CMK (cell line): ENCODE measurements at places on chromosomes 6 and 20.

DNA sequence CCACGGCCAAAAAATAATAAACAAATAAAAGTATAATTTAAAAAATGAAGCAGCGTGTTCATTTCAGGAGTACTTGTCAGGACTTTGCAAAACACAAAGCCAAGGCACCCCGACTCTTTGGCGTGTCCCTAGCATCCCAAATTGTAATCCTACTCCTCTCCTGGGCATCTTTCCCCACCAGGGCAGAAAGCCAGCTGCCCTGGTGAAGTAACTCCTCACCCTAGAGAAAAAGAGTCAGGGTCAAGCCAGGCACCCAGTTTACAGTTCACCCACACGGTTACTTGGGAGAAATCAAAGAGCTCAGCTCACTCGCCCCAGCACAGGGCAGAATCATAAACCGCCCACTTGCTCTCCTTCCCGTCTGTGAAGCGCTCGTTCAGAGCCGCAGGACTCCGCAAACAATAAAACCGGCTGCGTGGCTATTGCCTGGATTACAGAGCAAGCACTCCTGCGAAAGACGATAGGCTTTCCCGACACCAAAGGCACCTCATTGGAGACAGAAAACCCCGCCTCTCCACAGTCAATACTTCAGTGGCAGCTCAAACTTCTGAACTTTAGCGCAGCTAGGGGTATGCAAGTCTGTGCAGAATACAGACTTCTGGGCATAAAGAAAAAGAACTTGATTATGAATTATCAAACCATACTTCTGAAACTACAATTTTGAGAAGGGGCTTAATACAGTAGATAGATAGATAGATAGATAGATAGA is 73.0 kb upstream of the NHSL1 start:
- DNase-seq = no peak

GRCh38 chr20:5511930-5512329 is 195.2 kb upstream of the PROKR2 start:
- DNase-seq = no peak

GRCh38 chr20:3560578-3560977 is 89.8 kb downstream of the ATRN start:
- no peak for DNase-seq

DNA sequence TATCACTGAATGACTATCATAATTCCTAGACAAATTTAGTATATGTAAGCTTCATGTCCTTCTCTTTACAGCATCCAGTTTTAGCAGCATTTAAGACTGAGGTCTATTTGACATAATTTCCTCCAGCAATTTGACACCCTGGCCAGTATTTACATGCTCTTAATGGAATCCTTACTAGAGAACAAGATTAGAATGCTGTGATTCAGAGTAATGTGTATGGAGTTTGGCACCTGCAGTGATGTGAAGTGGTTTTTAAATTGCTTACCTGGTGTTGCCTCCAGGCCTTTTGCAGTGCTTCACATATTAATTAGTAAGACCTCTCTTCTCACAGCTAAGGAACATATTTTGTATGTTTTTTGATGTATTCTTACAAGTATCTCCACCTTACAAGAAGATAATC is 9.8 kb downstream of the NKX2-4 start:
- DNase-seq = no peak

GRCh38 chr20:60000271-60001042 is 42.2 kb downstream of the CDH26 start:
- no peak for DNase-seq

- DNase-seq = no peak
Measured at GRCh38 chr6:21061892-21062291, 527.6 kb downstream of the CDKAL1 start.

DNA sequence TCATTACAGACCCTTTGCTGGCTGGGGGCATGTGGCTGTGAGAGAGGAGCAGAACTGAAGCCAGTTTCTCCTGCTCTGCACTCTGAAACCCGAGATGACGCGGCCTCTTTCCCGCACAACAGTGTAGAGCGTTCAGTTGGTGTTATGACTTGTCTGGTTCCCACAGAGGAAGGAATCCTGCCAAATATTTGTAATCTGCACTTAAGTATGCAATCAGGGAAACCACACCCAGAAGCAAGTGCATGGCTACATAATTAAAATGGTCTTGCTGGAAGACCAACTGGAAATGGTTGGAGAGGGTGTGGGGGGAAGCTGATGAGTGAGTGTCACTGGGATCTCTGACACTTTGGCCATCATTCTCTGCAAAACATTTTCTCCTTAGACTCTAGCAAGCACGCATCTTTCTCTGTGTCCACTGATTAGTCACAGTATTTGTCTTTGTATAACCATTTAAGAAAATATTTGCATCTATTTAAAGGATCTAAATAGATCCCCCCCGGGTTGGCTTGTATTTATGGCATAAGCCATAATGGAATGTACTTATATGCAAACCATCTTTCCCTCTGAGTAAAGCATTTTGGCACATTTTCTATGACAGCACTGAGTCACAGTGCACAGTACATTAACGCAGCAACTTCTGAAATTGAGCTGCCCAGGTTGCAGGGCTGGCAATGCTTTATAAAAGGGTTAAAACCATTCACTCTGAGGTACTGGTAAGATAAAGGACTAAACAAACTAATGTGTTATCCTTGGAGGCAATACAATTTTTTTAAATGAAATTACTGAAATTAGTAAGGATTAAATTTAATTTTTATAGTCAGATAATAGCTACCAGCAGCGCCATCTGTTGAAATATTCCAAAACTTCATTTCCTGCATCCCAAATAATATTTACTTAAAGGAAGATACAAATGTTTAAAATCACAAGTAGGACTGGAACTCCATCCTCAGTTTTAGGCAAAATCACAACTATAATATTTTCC is 76.7 kb downstream of the FOXC1 start:
- no peak for DNase-seq

DNA sequence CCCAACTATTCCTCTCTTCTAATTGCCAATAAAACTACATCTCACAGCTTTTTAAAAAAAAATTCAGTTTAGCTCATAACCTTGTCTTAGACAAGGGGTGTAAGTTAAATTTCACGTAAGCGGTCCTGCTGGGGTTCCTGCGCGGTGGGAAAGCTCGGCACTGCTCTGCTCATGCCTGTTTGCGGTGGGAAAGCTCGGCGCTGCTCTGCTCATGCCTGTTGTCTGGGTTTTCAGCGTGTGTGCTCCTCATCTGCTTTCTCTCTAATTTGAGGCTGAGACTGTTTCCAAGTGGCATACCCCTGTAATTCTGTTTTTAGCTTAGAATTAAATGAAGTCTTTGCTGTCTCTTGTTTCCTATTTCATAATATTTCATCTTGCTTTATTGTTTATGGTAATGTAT is 18.6 kb downstream of the ARID1B start:
- DNase-seq = no peak

DNA sequence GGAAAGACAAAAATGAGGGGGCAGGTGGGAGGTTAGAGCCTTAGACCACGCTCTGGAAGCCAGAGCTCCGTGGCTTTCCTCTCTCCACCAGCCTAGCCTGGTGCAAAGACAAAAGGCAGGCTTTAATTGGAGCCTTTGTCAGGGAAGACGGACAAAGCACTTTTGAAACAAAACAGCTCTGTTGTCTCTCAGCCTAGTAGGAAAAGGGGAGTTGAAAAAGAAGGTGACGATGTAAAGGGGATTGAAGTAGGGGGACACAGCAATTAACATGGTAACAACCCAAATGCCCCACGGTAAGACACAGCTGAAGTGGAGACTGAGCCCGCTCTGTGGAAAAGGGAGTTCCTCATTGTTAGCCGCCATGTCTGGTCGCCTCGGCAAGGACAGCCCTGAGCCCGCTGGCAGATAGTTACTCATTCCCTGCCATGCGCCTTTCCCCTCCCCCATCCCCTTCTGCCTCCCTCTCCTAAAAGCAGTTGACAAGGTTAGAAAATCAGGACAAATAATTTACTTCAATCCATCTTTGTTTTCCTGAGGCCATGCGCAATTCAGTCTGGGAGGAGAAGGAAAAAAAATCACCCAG is 93.0 kb downstream of the TCP11 start:
- no peak for DNase-seq

- no peak for DNase-seq
Measured at GRCh38 chr6:108117427-108118358, 43.2 kb upstream of the OSTM1 start.

DNA sequence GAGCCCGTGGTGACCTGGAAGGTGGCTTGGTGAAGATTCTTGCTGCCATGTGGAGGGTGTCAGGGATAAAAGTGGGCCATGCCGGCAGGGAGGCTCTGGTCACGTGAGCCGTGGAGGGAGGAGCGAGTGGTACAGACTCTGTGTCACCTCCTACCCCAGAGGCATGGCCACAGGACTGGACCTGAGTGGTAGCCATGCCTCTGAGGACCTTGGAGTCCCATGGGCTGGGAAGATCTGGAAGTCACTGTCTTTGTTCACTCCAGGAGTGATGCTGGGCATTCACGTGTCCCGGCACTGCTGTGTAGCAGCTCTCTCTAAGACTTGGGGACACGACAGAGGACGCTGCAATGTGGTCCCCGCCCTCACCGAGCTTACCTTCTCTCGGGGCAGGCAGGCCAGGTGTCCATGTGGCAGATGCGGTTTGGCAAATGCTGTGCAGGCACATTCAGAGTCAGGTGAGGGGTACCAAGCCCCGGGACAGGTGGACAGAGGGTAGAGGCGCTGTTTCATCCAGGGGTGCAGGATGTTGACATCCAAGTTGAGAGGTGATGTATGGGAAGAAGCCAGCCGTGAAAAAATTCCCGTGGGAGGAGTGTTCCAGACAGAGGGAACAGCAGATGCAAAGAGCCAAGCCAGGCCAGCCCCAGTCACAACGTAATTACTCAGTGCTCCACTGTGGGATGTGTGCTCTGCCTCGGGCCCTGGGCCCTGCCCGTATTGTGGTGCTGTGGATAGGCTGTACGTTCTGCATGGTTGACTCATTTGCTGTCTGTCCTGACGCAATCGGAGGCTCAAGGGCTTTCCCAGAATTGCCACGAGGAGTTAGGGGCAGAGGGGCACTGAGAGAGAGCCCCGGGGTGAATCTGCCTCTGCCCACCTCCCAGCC is 307.8 kb downstream of the TAF4 start:
- no peak for DNase-seq

DNA sequence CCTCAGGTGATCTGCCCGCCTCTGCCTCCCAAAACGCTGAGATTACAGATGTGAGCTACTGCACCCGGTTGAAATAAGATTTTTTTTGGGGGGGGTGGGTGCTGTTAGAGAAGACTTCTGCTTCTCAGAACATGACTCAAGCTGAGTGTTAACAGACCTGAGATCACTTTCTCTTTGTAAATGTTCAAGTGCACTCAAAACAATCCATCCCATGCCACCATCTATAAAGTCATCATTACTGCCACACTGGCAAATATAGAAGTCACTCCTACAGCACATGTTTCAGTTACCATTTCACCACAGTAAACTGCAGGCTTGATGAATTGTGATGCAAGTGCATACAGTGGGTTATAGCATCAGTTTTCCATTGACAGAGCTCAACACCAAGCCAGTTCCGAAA is 9.0 kb downstream of the VPS16 start:
- DNase-seq = no peak

GRCh38 chr6:134714679-134715078 is 235.2 kb downstream of the ALDH8A1 start:
- no peak for DNase-seq

DNA sequence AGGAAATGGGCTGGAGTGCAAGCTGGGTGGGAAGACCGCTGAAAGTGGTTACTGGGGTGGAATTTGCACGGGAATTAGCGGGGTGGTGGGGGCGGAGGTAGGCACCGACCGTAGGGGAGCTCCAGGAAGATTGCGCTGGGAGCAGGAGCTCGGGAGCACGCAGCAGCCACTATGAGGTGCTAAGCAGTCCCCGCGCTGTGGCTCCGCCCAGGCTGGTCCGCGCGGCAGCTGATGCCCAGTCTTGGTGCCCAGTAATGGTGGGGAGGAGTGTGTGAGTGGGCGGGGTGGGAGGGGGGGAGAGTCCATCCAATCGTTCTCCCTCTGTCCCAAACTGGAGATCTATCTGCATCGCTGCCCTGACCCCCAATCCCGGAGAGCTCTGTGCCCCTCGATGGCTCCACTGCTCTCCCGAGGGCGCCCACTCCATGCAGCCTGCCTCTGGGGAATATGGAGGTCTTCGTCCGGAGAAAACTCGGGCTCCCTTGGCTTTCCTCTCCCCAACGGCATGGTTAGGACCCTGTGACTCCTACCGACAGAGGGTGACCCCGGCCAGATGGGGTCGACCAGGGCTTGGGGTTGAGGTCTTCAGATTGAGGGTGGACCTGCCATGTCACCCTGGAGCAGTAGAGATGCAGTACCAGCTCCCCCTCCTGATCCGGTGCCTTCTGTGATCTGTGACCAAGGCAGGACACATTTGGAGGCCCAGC is 5.3 kb downstream of the TP53TG5 start:
- no peak for DNase-seq

DNA sequence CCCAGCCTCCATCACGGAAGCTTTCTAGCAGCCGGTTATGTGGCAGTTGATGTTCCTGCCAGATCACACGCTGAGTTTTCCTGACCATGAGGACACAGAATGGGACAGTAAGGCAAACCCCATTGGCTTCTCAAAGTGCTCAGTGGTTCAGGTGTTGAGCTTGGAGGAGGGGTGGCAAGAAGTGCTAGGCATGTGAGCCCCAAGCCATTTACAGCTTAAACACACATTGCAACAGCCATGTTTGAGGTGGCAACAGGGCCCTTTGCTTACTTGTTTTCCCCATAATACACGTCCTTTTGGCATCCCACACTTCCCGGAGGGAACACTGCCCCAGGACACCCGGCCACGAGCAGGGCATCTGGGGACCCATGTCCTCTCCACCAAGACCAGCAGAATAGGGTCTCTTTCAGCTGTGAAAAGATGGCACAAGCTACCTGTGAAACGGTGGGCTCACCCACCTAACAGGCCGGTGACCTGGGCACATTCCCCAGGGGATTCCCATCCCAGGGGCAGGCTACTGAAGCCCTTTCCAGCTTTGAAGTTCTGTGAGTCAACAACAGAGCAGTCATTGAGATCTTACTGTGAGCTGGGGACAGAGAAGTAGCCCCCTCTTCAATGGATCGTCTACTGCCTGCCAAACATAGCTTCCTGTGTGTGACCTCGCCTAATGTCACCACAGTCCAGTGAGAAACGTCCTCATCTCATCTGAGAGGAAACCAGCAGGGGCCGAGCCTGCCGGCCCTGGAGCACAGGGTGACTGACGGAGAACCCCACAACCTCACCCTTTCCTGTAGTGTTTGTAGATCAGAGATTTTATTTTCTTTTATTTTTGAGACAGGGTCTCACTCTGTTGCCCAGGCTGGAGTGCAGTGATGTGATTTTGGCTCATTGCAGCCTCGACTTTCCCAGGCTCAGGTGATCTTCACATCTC is 4.0 kb upstream of the TLDC2 start:
- DNase-seq = no peak

- no peak for DNase-seq
Measured at GRCh38 chr6:149211046-149211571, 106.4 kb upstream of the TAB2 start.

- no peak for DNase-seq
Measured at GRCh38 chr6:99495466-99495865, 19.8 kb downstream of the USP45 start.

DNA sequence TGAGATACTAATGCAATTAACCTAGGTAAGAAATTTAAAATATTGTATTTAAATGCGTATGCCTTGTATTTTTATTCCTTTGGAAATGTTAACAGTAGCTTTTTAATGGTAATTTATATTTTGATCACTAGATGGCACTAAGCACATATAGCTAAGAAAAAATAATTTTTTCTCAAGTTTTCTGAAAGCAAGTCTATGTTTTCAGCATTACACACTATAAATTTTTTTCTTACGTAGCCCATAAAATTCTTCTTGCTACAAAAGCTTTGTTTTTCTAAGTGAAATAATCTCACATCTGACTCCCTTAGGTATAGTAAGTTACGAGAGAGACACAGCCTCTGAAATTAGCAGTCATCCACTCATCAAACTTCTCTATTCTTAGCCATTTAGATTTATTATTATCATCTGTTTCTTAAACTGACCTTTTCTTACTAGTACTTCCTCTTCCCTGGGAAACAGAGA is 35.7 kb downstream of the TSPYL4 start:
- no peak for DNase-seq
